ENCODE measurements at places on chromosomes 7 and 10.

DNA sequence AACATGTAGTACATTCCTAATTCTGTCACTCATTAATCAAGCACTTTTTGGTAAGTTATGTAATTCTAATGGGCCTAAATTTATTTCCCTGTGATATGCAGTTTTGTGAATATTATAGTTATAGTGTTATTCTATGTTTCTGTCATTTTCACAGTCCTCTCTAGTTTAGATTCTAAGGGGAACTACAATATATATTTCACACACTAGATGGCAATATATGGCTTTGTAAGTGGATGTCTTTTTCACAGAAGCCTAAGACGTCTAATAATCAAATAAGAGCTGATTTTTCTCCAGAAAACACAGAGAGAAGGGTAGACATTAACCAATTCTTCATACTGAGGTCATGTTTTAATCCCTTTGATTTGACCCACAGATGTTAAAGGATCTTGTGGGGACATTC is 18.0 kb downstream of the RNLS start:
- no peak for DNase-seq

DNA sequence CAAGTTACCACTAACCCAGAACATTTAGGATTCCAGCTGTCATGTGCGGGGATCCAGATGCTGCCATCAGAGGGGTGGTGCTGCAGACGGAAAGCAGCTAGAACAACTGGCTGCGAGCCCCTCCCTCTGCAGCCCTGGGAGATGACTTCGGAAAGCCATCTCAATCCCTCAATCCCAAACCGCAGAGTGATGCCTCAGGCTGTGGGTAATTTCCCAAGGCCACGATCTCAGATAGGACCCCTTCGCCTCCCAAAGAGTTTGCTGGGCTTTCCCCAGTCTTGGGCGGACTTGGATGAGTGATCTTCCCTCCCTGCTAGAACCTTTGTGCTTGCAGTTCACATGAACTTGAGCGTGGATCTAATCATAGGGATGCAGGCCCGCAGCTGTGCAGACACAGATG is 71.3 kb upstream of the EN2 start:
- DNase-seq: no peak

GRCh38 chr7:66899552-66900280 is 21.3 kb upstream of the TMEM248 start:
- DNase-seq: no peak

DNA sequence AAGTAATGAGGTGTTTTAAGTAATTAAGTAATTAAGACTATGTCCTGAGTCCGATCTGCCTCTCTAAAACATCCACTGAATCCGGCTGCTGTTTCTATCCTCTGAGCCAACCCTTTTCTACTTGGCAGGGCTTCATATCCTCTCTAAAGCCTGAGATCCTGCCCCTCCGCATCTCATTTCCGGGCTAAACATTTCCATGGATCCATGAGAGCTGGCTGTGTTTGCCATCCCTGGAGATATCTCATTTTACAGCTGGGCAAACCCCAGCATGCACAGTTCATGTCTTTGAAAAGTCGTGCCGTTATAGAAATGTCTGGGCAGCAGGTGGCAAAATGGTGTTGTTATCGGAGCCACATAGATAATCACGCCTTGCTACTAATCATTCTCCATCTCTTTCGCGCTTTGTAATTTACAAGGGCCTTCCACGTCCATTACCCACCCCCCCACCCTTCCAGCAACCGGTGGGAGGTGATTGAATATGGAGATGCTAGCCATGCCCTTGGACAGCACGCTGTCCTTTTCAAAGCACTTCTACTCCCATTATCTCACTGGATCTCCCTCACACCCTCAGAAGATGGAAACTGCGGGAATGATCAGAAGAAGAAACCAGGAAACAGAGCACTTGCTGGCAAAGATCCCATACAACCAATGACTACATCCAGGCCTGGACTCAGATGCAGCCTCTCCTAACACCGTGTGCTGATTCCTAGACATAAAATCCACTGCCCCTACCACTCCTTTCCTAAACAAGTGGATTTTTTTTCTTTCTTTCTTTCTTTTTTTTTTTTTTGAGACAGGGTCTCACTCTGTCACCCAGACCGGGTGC is 1189.2 kb downstream of the TYW1 start:
- no peak for DNase-seq

GRCh38 chr7:40507166-40507565 is 372.4 kb downstream of the SUGCT start:
- no peak for DNase-seq

- DNase-seq: no peak
Measured at GRCh38 chr7:87220734-87221215, 1.2 kb upstream of the TMEM243 start.

- DNase-seq: no peak
Measured at GRCh38 chr7:96508371-96508770, 186.5 kb upstream of the SLC25A13 start.

DNA sequence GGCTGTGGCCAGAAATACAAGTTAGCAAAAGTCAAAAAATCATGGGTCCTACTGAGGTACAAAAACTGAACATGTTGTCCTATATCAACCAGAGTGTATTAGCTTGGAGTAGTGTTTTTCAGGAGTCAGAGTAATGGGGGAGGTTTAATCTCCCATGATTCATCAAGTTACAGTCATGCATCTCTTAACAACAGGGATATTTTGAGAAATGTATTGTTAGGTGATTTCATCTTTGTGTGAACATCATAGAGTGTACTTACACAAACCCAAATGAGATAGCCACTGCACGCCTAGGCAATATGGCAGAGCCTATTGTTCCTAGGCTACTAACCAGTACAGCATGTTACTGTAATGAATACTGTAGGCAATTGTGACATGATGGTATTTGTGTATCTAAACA is 14.9 kb upstream of the TES start:
- DNase-seq: no peak

DNA sequence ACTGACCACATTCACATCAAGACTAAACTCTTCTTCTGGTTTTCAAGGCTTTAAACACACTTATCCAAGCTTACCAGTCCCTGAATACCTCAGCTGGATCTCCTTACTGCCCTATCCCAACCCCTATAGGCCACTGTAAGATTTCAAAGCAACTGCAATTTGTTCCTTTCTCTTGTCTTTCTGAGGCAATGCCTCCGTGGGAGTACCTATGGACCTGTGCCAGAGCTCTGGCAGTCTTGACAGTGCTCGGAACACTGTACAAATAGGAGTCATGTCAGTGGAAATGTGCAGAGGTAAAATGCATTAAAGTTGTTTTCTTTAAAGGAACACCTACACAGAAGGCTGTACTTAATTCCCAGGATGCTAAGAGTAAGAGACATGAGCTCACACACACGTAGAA is 124.7 kb downstream of the CNOT4 start:
- no peak for DNase-seq

- DNase-seq: no peak
Measured at GRCh38 chr7:1041551-1042491, 2.5 kb upstream of the GPR146 start.

GRCh38 chr7:47905076-47905920 is 43.0 kb downstream of the PKD1L1 start:
- DNase-seq: no peak

- no peak for DNase-seq
Measured at GRCh38 chr10:60975716-60976115, 31.7 kb upstream of the RHOBTB1 start.

DNA sequence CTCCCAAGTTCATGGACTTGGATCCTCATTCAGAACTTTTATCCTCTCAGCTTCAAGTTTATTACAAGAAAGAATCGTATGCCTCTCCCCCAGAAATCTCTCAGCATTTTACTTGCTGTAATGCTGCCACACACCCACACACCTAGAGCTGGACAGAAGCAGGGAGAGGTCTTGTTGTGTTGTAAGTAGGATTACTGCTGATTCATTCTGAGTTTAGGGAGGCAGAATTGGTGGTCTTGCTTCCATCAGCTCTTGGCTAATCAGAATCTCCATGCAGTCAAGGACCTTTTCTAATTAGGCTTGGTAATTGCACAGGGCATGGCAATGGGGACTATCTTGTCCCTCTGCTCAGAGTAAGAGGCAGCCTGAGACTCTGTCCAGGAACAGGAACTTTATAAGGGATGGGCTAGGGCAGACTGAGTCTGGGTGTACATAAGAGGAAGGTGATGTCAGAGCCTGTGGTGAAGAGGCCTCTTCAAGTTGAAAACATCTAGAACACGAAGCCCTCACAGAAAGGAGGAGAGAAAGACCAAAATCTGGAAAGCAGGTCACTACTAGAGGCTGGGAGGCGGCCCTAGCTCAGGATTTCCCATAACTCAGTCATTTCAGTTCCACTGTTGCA is 7.0 kb upstream of the PTPRE start:
- no peak for DNase-seq

GRCh38 chr10:26781797-26782196 is 79.0 kb downstream of the ABI1 start:
- DNase-seq: no peak

DNA sequence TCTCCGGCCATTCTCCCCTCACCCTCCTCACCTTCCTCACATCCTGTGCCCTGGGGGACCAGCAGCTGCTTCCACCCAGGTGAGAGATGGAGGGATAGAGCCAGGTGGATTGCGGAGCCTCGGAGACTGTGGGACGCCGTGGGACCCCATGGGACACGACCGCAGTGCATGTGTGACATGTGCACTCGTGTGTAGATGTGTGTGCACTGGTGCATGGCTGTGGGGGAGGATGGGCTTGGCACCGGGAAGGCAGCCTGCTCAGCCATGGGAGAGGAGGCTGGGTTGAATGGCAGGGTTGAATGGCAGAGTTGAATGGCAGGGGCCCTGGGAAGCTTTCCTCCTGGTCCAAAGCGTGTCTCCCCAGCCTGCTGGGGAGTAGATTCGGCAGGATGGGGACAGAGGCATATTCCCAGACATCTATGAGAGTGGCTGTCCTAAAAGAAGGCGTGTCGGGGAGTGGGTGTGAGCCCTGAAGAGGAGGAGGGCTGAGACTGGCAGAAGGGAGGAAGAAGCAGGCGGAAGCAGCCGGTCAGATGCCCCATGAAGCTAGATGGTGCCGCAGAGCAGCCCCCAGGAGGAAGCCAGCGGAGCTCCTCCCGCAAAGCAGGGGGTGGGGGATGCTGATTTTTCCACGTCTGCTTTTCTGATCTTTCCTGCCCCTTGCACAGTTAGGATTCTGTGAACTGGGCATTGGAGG is 815 bp downstream of the GIMAP8 start:
- peak; percentile 69 for DNase-seq

DNA sequence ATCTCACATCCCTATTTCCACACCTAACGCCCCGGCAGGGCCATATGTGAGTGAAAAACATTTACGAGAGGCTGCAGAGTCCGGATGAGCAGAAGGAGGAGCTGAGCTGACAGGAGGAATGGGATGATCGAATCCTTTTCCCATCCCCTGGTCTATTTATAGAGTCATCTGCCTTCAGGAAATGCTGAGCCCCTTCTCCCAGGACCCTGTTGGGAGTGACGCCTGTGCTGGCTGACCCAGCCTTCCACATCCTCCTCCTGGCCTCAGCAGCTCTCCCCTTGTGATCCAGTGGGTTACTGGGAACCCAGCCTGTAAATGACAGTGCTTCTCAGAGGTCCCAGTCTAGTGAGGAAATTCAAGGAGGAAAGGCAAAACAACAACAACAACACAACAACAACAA is 16.6 kb downstream of the DENND2A start:
- DNase-seq: no peak

DNA sequence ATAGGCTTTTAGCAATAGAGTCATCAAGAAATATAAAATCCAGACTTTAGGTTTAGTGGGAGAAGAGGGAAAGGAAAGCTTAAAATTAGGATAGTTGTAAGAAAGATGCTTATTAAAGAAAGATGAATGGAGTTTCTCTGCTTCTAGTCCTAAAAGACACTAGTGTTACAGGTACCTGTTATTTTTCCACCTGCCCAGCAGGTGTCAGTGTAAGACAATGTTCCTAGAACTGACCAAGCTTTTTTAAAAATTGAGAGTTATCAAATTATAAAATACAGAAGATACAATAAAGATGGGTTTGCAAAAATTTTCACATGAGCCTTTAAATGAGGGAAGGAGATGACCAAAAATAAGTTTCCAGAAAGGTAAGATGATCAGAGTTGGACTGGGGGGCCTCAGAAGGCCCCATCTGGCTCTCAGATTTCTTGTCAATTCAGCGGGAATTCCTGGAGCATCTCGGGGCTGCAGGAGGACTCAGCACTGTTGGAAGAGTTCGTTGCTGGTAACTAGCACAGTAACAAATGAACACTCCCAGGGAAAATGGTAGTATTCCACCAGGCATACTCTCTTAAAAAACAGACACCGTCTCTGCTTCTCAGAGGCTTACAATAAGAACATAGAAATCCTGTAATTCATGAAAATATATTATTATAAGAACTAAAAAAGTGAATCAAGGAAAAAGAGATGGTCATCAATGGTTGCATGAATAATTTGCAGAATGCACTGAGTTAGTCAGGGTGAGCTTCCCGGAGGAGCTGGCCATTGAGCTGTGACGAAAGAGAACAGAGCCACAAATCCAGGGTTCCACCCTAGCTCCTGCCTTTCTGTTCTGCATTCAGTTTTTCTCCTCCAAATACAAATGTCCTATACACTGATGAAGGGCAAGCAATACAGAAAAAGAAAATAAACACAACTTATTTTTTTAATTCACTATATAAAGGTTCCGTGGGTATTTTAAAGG is 71.8 kb upstream of the PIK3CG start:
- DNase-seq: no peak

DNA sequence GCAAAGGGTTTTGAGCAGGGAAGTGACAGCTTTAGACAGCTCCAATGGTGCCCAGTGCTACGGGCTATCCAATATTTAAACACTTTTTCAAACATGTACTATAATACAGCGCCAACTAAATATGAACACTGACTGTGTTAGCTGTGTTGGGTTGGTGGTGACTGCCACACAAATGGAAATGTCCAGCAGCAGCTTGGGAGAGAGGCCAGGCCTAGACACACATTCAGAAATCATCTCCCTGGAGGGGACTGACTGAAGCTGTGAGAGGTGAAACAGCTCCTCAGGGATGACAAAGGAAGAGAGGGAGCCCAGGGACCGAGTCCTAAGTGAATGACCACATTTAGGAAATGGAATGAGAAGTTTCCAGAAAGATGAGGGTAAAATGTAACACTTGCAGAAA is 115.8 kb downstream of the UBE2H start:
- no peak for DNase-seq

DNA sequence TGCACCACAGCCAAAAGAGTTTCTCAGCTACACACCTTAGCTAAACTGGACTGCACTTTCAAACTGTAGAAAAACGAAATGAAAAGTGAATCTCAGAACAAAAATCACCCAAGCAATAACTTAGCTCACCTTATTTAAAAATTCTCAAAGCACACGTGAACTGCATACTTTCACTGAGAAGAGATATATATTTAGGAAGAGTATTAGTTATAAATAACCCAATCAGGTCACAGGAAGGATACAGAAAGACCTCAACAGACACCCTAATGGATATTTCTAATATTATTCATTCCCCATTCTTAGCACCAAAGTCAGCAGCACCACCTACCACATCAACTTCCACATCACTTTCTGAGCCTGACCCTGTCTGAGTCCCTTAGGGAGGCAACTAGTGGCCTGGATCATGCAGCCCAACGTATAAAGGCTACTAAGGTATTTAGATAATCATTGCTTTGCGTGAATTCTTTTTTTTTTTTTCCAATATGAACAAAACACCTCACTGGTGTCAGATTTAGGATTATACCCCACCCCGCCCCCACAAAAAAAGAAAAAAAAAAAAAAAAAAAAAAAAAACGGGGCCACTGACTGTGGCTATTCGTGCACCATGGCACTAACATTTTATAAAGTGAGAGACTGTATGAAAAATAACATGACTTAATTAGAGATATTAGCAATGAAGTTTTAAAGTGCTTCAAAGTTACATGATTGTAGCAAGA is 2.6 kb downstream of the ABI1 start:
- no peak for DNase-seq
